ENCODE measurements at places on chromosomes 16 and 17.

DNA sequence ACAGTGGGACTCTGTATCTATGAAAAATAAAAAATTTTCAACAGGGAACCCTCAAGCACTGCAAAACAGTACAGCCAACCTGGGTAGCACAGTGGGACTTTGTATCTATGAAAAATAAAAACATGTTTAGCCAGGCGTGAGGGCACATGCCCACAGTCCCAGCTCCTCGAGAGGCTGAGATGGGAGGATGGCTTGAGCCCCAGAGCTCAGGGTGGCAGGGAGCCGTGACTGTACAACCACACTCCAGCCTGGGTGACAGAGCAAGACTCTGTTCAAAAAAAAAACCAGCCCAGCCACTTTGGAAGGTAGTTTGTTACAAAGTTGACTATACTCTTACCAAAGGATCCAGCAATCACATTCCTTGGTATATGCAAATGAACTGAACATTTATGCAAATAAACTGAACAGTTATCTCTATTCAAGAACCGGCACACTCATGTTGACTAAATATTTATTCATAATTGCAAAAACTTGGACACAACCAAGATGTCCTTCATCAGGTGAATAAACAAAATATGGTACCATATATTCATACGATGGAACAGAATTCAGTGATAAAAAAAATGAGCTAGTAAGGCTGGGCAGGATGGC is 5.2 kb downstream of the RPH3AL start:
- peak; percentile 90 for DNase-seq

DNA sequence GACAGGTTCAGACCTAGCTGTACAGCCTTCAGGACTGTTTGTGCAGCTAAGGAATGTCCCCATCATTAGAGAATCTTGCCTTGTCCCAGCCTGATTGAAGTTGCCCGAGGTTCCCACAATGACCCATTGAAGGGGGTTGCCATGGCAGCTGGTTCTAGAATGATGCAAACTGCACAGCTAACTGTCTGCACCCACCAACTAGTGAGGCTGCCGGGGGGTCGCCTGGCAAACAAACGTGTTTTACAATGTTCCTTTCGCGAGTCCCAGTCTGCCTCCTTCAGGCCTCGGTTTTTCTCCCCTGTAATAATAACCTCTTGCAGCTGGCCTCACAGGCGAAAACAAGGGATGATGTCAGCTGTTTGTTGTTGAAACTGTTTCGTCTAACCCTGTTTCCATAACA is 5.5 kb downstream of the C16orf96 start:
- no peak for DNase-seq

GRCh38 chr16:23979441-23979840 is 143.7 kb downstream of the PRKCB start:
- no peak for DNase-seq

DNA sequence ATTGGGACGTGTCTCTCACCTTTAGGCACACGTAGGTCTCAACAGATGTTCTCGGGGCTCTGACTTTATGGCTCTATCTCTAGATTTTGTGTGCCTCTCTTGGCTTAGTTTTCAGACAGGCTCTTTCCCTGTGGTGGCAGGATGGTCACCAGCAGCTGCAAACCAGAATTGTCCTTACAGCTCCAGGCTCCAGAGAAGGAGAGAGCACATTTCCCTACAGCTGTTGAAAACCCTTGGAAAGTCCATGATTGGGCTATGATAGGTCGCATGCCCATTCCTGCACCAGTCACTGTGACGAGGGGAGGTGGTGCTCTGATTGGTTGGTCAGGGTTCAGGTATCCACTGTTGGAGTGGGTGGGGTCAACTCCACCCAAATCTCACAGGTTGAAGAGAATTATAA is 41.5 kb downstream of the SHISA9 start:
- no peak for DNase-seq

GRCh38 chr17:57441270-57441600 is 184.9 kb downstream of the MSI2 start:
- DNase-seq, result no peak

GRCh38 chr16:26985100-26986065 is 81.3 kb upstream of the C16orf82 start:
- no peak for DNase-seq

GRCh38 chr17:74527081-74527480 is 4.2 kb downstream of the CD300LB start:
- DNase-seq, result no peak

DNA sequence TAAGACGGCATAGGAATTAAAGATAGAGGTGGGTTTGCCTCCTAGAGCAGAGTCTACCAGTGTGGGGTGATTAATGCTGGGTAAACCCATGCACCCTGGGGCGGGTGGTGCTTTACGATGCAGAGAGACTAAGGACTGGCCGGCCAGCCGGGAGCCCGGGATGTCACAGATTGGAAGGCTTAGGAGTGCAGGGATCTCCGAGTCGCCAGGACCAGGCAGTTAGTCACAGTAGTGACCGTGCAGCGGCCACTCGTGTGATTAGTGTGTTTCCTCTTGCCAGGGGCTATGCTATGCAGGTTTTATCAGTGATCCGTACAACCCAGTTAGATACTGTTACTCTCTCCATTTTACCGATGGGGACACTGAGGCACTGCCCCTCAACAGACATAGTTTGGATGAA is 10.4 kb downstream of the CMIP start:
- no peak for DNase-seq

GRCh38 chr17:15917438-15918027 is 27.4 kb upstream of the ADORA2B start:
- peak; percentile 23 for DNase-seq

- DNase-seq, result no peak
Measured at GRCh38 chr17:34532281-34533065, 46.9 kb upstream of the TMEM132E start.

- DNase-seq, result no peak
Measured at GRCh38 chr17:6901086-6901485, 69.6 kb upstream of the TEKT1 start.

- DNase-seq, result no peak
Measured at GRCh38 chr16:17368446-17368845, 102.3 kb downstream of the XYLT1 start.

DNA sequence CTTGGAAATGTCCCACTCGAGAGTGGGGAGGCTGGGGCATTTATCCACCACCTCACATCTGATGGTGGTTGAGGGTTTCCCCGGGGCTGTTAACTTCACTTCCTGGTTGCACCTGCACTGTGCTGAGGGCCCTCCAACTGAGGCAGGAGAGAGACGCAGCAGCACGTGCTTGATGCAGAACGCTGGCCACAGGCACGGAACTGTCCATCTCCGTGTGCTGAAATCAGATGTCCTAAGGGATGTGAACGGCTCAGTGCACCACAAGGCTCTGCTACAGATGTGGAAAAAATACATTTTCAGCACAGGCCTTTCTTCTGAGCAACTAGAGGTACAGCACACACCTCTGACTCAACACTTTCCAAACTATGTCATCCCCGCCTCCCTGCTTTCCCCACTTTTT is 114.8 kb upstream of the C16orf82 start:
- DNase-seq, result no peak

GRCh38 chr17:61196302-61196704 is 203.3 kb upstream of the TBX2 start:
- DNase-seq, result no peak

- no peak for DNase-seq
Measured at GRCh38 chr17:81807839-81808238, 3.9 kb downstream of the GCGR start.

DNA sequence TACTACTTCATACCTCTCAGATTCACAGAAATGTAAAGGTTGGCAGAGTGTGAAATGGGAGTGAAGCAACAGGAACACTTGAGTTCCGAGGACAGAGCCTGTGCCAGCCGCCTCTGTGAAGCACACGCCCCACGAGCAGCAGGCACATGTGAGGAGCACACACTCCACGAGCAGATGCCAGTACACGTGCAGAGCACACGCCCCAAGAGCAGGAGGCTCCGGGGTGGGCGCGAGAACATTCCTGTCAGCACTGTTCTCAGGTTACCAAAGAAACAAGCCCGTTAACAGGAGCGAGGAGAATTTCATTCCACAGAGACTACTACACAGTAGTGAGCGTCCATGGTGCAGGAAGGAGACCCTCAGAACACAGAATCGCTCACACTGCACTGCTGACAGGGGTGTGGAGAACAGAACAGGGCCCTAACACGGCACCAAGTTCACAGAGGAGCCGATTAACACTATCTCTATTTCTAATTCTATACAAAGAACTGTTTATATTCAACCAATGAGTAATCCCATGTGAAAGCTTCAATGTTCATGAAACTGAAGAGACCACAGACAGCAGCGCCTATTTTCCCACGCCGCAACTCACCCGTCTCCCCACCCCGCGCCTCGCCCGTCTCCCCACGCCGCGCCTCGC is 40.1 kb downstream of the KLHDC4 start:
- peak; percentile 55 for DNase-seq

- no peak for DNase-seq
Measured at GRCh38 chr17:62405451-62405850, 18.2 kb upstream of the METTL2A start.

- peak; percentile 65 for DNase-seq
Measured at GRCh38 chr16:53775821-53776431, 72.0 kb downstream of the FTO start.

DNA sequence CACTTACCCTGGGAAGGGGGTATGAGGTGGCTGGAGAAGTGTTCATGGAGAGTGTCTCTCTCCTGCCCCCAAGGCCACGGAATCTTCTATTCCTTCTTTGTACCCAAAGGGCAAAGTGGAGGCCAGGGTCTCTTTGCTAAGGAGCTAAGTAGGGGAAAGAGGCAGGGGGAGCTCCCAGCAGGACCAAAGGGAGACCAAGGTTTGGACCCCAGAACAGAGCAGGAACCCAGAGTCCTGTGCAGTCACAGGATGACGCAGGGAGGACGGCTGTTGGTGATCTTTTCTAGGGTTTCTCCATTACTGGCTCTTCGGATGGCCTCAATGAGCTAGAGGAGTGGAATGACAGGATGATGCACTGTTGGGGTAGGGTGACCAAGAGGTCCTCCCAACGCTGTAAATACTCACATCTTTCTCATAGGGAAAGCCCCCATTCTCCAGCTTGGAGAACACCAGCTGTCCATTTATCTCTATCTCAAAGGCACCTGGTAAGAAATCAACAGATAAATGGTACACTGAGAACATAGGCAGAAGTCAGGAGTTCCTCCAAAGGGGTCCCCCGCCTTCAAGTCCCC is 966 bp downstream of the MIEN1 start:
- no peak for DNase-seq

- DNase-seq, result no peak
Measured at GRCh38 chr17:43532581-43532980, 13.6 kb downstream of the ETV4 start.

- no peak for DNase-seq
Measured at GRCh38 chr16:8619671-8620370, 1.7 kb upstream of the METTL22 start.

- no peak for DNase-seq
Measured at GRCh38 chr17:58640202-58640601, 51.6 kb downstream of the TEX14 start.

GRCh38 chr17:72872396-72872795 is 220.1 kb downstream of the SLC39A11 start:
- DNase-seq, result no peak

DNA sequence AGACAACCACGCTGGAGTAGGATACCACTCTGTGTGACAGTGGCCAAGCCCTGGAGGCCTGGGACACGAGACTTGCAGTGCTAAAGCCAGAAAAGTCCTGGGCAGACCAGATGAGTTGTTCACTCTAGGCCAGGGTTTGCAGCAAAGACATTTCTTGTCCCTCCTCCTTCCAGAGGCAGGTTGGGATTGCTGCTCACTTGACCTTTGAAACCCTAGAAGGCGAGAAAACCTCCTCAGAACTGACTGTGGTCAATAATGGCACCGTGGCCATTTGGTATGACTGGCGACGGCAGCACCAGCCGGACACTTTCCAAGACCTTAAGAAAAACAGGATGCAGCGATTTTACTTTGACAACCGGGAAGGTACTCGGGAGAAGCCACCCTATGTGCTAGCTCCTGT is 9.8 kb upstream of the EPN3 start:
- DNase-seq, result no peak

DNA sequence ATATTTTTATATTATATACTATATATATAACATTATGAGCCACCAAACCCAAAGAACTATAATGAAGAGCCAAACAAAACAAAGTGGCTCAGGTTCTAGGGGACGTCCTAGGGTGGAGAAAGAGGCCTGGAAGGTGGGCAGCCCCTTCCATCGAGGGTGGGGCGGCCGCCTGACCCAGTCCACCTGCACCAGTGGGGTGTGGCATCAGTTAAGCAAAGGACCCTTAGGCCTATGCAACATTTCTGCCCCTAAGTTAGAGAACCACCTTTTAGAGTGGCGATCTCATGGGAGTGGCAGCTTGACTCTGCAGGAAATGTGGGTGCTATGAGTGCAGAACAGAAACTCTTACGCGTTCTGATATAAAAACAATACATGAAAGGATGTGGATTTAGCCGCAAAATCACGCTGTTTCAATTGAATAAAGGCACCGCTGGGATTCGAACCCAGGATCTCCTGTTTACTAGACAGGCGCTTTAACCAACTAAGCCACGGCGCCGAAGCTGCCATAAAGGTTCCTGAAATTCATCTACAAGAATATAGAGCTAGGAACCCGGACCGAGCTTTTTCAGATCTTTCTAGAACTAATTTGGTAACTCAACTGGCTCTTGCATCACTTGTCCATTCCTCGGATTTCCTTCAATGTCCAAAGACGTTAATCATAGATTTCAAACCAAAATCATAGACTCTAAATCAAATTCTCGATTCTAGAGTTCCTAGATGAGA is 15.6 kb upstream of the AURKB start:
- DNase-seq, result peak; percentile 22

DNA sequence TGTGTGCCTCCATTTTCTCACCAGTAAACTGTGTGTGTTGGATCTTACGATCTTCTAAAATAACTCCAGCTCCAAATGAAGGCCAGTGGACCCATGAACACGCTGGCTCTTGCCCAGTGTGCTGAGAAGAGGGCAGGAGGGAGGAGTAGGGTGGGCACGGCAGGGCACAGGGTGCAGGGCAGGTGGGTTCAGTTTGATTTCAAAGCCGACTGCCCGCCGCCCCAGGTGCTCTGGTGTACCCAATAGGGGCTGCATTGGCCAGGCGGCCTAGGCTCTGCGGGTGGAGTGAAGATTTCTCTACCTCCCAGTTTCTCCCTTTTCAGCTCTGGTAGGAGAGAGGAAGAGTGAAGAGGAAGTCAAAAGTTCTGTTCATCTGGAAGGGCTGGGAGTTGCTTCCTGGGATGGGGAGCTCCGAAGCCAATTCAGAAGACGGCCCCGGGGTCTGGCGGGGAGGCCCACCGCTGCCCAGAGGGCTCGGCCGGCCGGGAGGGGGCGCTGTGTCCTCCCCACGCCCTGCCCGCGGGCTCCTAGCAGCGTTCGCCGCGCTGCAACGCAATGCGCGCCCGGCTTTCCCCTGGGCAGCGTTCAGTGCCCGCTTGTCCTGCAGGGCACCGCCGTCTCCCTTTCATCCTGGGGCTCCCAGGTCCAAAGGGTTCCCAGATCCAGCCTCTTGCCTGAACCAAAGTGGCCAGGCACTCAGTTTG is 1.1 kb upstream of the CRHR1 start:
- DNase-seq, result peak; percentile 41

DNA sequence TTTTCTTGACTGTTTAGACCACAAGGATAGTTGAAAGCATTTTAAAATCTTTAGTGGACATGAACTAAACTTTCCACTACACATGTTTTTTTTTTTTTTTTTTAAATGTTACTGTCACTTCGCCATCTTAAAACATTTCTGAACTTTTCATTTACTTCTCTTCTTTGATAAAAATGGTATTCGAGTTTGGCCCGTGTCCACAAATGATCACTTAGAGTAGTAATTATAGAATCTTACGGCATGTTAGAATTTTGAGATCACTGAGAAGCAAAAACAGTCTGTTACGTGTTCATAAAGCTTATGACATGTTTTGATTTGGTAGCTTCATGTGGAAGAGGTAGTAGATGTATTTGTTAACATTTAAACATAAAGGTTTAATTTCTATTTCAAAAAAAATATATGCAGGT is 1.1 kb downstream of the NSRP1 start:
- no peak for DNase-seq

GRCh38 chr17:74749279-74750038 is 1.0 kb downstream of the NHERF1 start:
- DNase-seq, result peak; percentile 63

Measured in thyroid gland (tissue), 4 donors.